OCI-LY7 (cell line): ENCODE measurements at places on chromosomes 4 and X.

DNA sequence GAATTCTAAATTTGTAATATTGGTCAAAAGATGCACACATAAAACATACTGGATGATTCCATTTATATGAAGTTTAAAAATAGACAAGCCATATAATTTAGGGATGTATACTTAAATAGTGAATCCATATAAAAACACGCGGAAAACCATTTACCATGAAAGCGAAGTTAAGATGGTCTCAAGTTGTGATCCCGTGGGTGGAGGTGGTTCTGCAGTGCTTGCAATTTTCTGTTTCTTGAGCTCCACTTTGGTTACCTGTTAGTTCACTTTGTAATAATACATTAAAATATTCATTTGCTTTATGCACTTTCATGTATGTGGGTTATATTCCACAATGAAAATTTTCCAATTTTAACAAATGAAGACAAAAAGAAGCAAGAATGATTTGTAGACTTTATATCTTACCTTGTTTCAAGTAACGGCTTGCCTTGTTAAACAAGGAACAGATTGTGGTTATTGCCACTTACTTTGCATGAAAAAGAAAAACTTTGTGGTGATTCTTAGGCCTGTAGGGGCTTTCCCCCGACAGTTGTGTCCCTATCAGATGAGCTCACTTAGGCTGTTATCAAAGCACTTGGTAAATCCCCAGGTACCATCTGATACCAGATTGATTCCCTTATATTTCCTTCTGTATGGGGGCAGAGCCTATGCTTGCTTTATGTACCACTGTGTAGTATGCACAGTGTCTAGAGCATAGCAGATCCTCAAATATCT lies 12.2 kb downstream of the UCP1 start:
- peak; percentile 13 for DNase-seq

GRCh38 chrX:20205927-20206708 lies 60.6 kb downstream of the RPS6KA3 start:
- DNase-seq, result no peak

GRCh38 chr4:544386-545105 lies 31.5 kb downstream of the TMEM271 start:
- no peak for DNase-seq

- no peak for DNase-seq
These were observed 557.3 kb downstream of the ANKRD50 start for GRCh38 chr4:124155239-124155638.

- DNase-seq, result no peak
These were observed 47.5 kb downstream of the CCNI start for GRCh38 chr4:77028246-77028645.

DNA sequence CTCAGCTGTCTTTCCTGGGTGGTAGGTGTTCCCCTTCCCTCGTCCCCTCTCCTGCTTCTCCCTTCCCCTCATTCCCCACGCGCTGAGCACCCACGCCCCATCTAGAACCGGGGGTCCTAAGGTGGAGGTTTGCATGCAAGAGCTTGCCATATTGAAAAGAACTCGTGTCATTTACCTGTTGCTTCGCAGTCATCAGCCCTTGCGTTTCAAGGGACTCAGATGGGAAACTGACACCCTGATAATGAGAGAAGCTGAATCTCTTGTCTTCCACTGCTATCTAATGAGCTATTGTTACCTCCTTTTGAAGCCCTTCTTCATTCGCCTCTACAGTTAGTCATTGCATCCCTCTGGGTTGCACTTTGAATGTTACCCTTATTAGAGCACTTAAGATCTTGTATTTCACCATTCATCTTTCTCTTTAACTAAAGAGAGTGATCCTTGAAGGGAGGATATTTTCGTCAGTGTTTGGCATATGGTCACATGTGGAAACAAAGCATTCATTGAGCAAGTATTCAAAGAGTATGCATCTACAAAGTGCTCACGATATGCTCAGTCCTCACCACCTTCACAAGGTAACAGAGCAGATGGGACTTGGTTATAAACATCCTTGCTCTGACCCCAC lies 25.7 kb downstream of the ARL9 start:
- no peak for DNase-seq

- DNase-seq, result peak; percentile 25
These were observed 842.1 kb upstream of the HTR2C start for GRCh38 chrX:113741744-113742143.

DNA sequence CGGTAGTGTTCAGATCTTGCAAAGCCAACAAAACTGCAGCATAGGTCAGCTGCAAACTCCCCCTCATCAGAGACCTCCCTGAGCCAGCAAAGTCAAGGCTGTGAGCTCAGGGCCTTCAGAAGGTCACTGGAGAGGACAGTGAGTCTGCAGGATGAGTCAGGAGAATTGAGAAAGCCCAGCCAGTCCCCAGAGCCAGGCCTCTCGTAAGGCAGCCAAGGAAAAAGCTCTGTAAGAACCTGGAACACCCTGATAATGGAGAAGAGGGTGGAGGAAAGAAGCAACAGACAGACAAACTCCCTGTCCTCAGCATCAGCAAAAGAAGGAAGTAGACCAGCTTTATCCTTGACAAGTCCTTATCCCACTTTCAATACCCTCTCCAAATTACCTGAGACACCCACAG lies 33.0 kb downstream of the GRIA3 start:
- DNase-seq, result no peak

GRCh38 chr4:78244705-78245485 lies 187.8 kb downstream of the FRAS1 start:
- no peak for DNase-seq
